SJCRH30 (cell line): ENCODE measurements at places on chromosomes 2 and 18. TPM values are rescaled to one million over a fixed set of nuclear protein-coding genes. Genes with fewer than 3 reads are reported as not detected.

DNA sequence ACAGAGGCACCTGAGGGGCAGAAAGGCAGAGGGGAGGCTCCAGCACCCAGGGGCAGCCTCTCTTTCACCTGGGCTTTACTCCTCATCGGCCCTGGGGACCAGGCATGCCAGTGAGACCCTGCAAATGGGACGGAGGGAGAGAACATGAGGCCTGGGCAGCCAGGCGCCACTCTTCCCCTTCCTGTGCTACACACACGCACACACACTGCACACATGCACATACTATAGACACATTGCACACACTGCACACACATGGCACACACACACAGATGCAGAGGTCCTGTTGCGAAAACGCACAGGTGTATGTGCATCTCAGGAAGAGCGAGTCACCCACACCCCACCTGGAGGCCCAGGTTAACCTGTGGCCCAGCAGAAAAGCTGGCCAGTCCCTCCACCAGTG, 3.4 kb upstream of the RAB6D start:
- DNase-seq = no peak

DNA sequence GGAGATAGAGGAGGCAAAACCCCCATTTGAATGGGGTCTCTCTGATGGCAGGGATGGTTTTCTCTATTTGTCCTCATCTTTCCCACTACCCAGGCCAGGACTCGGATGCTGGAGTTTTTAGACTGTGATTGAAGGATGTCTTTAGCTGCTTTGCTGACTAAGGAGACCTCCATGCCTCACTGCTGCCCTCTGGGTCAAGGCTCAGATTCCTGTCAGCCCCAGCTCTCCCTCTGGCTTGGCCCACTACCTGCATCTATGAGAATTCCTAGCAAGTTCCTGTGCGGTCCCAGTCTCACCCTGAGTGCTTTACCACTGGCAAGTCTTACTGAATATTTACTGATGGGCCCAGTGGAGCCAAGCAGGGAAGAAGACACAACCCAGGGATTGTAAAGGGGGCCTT, 184.0 kb downstream of the CELF4 start:
- no peak for DNase-seq

- no peak for DNase-seq
Observed at GRCh38 chr2:46158661-46159060, 138.5 kb upstream of the EPAS1 start.

- peak; percentile 58 for DNase-seq
Observed at GRCh38 chr2:237614151-237614720, 13.2 kb upstream of the LRRFIP1 start.

GRCh38 chr2:238126775-238127164, 11.7 kb upstream of the KLHL30 start:
- no peak for DNase-seq

GRCh38 chr2:106960683-106961161, 74.8 kb upstream of the ST6GAL2 start:
- peak; percentile 15 for DNase-seq

DNA sequence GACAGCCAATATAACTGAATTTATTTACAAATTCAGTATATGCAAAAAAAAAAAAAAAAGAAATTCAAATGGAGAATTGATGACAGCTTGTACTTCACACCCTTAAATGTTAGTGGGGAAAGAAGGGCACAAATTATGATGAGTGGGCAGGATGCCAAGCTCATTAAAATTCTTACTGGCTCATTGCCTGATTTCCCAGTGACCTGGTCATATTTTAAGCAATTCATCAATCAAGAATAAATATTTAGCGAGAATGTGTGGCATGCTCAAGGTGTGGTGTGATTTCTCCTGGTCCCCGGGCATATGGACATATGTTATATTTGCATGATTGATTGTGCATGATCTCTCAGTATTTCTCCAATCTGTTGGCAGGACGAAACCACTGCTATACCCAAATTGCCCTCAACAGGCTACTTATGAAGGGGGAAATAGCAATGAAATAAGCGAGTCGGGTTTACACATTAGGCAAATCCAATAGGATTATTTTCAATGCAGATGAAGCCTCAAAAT, 883.0 kb downstream of the LRRTM4 start:
- no peak for DNase-seq

DNA sequence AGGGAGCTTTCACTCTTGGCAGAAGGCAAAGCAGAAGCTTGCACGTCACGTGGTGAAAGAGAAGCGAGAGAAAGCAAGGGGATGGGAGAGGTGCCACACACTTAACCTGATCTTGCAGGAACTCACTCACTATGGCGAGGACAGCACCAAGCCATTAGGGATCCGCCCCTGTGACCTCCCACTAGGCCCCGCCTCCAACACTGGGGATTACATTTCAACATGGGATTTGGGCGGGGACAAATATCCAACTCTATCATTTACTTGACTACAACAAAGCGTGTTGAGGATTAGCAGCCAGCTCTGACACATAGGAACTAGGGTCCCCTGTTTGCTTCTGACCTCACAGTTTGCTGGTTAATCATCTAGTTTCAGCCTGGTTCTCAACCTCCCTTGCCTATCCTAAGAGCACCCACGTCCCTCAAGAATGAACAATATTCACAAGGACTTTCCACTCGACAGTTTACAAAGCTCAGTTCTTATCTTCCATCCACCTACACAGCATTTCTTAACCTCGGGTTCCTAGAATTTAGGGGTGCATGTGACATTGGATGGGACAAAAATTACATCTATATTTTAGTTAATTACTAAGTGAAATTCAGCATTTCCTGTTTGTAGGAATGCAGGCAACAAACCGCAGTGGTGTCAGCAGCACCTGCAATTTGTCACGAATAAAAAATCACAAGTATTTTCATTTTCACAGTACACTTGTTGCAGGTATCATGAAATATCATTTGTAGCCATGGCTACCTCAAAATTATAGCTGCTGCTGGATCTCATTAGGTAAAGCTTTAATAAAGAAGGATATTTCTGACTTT, 36.0 kb downstream of the LBH start:
- no peak for DNase-seq

DNA sequence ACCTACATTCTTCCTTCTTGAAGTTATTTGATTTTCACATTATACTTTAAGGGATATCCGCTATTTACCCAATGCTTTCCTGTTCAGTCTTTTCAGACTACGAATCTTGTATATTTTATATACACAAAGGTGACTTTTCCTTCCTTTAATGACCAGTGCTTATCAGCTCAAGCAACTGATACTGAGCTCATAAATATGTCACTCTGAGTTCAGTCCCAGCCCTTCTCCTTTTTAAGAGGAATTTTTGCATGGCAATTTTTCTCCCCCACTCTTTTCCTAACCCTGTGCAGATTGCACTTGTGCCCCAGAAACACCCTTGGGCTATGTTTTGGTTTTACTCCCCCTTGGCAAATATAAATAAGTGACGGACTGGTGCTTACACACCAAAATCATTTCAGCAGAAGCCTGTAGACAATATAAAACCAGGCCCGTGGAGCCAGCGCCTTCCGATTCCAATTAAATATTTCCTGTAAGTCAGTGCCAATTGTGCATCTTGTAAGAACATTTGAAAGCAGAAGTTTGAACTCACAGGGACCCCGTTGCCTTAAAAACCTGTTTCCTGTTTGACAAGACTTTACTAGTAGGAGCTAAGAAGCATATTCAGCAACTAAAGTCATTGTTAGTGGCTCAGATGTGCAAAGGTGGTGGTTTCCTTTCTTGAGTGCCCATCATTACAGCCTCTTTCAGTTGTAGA, 66.3 kb upstream of the GATA6 start:
- no peak for DNase-seq

DNA sequence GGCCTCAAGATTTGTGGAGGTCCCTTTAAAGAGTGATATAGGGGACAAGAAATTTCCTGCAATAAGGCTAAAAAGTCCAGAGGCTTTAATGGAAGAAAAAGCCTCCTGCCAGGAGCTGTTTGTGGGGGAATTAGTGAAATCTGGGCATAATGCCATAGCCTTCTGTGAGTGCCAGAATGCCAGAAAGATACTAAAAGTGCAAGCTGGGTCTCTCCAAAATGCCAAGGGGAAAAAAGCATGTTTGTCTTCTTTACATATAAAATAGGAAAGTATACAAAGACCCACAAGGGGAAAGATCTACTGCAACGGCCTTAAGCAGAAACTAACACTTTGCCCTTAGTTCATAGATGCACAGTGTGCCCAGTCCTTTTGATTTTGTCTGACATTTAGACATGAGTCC, 647.7 kb upstream of the ZNF804A start:
- DNase-seq = no peak

The LBX2 gene
- 0.58 and 1.3 TPM in 2 replicates for total RNA-seq

The GATA6 gene
- 0.69 and 1.1 TPM in 2 replicates for total RNA-seq

The SERPINB5 gene
- not detected in 2 replicates for total RNA-seq

The SCYGR2 gene
- total RNA-seq = not detected in 2 replicates

The BOLL gene
- 0.38 and 0.51 TPM in 2 replicates for total RNA-seq

The TCF23 gene
- not detected in 2 replicates for total RNA-seq
